ENCODE measurements at places on chromosomes 3 and 15.

GRCh38 chr3:196585044-196585757, 16.7 kb downstream of the FBXO45 start:
- no peak for DNase-seq

DNA sequence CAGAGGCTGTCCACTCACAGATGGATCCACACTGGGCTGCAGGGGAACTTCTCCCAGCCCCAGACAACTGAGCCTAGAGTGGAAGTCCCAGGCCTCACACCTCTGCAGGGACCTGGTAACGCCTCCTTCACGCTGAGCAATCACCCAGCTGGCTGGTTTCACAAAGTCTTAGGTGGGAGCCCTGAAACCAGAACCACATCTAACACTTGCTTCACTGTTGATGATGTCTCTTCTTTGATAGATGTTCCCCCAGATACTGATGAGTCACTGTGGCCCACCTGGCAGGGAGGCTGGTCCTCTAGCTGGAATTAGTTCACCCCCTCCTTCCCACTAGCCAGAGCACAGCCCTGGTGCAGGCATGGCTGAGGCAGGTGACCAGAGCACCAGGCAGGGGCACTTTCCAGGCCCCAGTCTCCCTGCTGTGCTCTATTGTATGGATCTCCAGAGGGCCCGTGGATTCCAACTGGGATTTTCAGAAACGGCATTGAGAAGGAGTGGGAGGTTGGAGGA, 33.5 kb downstream of the MYL3 start:
- DNase-seq: no peak

GRCh38 chr3:152461460-152461859, 192.7 kb downstream of the MBNL1 start:
- no peak for DNase-seq

DNA sequence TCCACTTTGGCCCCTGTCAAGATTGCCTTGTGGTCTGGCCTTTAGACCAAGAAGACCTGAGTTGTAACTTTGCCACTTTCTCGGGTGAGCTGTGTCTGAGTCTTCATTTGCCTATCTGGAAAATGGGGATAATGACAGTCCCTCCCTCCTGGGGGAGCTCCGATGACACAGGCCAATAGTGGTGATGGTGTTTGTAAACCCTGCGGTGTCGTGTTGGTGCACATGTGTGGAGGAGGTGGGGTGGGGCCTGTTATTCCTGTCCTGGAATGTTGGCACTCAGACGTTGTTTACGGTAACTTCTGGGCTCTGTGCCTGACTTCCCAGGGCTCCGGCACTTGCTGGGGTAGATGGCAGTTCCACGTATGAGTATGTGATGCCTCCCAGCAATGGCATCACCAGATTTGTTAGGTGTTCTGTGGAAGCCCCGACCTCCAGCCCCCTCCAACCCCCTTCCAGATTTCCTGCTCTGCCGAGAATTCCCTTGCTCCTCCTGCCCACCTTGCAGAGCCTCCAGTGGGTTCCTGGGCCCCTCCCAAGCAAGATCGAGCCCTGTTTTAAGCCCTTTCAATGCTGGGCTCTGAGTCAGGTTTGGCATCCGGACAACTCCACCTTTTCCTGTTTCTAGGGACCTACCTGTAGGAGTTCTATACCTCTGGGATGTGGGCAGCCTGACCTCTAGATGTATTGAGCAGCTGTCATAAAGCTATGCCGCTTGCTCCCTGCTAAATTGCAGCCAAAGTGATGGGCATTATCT, 31.4 kb downstream of the HRH1 start:
- peak; percentile 57 for DNase-seq

DNA sequence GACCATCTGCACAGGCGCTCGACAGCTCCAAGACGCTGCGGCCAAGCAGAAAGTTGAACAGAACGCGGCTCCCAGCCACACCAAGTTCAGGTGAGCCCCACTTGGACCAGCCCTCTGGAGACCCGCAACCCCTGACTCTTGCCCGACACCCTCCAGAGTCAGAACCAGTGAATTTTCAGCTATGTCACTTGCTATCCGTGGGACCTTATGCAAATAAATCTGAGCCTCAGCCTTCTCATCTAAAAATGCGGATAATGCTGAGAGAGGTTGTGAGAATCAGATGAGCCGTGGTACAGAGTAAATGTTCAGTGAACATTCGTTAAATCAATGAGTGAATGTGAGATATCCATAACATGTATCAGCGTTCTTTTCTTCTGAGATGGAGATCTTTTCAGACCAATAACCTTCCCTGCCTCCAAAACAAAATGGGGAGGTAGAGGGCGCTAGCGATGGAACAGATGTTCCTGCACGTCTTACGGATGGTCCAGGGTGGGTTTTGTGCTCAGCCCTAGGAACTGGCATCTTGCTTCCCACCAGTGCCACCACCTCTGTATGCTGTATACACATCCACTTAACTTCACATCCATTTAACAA, 524 bp downstream of the MRPS11 start:
- peak; percentile 30 for DNase-seq

- no peak for DNase-seq
Observed at GRCh38 chr3:119636891-119637611, 23.3 kb downstream of the POPDC2 start.

- no peak for DNase-seq
Observed at GRCh38 chr3:9441501-9442221, 44.2 kb downstream of the SETD5 start.

- no peak for DNase-seq
Observed at GRCh38 chr15:81427176-81427575, 53.2 kb upstream of the TMC3 start.

DNA sequence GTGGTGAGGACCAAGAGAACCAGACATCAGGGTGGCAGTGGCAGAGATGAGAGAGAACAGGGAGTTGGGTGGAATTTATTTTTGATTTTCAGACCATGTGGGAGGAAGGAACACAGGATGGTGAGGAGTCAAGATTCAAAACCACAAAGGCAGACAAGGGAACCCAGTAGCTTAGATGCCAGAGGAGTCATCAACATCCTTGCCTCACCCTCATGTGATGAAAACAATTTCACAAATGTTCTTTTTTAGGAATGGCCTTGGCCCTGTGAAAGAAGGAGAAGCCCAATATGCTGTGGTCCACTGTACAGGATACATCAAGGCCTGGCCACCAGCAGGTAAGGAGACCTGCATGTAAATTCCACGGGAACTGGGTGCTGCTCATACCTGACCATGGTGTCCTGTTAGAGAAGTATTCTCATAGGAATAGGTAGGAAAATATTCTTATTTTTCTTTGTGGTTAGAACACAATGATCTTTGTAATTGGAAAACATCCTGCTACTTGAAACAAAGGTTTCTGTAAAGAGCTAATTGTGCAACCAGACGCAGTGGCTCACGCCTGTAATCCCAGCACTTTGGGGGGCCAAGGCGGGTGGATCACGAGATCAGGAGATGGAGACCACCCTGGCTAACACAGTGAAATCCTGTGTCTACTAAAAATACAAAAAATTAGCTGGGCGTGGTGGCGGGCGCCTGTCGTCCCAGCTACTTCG, 110.0 kb downstream of the ARNT2 start:
- no peak for DNase-seq

GRCh38 chr3:32886296-32886695, 65.1 kb upstream of the CCR4 start:
- DNase-seq: no peak

- no peak for DNase-seq
Observed at GRCh38 chr3:177379045-177379444, 181.8 kb upstream of the TBL1XR1 start.

- DNase-seq: no peak
Observed at GRCh38 chr15:27045796-27046195, 74.8 kb downstream of the GABRG3 start.

- DNase-seq: no peak
Observed at GRCh38 chr15:81950841-81951414, 94.9 kb downstream of the MEX3B start.

GRCh38 chr15:39704235-39704634, 78.4 kb downstream of the FSIP1 start:
- no peak for DNase-seq

- no peak for DNase-seq
Observed at GRCh38 chr3:124478830-124479229, 251.4 kb upstream of the UMPS start.

DNA sequence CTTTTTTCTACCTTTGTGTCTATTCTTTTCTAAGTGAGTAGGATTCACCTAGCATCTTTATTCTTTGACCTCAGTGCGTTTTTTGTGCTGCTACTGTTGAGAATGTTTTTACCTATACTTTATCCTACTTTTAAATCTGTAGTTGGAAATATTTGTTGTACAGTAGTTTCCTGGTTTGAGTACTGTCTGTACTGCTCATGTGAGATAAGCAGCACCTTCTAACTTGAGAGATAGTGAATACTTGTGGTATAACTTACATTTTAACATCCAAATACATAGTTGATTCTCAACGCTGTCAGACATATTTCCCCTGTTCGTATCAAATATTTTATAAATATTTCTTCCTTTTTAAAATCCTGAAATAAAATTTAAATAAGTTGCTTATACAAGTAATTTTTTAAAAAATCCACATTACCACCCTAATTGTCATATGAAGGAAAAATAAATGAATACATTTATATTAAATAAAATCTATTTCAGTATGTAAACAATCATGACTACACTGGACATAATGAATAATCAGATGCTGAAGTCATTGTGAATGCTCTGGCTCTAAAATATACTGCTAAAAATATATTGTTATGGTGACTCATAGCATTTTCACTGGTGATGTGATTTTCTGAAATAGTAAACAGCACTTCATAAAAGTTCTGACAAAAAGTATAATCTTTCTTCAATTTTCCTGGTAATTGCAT, 17.4 kb downstream of the ATP11B start:
- no peak for DNase-seq

DNA sequence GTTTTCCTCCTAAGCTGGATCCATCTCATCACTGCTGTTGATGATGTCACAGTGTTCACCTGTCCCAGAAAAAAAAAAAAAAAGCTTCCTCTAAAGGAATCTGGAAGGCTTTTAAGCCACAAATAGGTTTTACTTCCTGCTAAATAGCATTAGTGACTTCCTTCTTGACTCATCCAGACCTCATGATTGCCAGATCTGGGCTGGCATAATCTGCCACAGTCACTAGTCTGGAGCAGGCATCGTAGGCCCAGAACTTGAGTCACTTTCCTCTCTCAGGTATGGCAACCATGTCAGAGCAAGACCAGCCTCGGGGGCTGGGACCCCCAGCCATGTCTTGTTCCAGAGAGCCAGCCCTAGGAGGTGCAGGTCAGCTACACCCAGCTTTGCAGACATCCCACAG, 266.5 kb upstream of the CADM2 start:
- DNase-seq: no peak

DNA sequence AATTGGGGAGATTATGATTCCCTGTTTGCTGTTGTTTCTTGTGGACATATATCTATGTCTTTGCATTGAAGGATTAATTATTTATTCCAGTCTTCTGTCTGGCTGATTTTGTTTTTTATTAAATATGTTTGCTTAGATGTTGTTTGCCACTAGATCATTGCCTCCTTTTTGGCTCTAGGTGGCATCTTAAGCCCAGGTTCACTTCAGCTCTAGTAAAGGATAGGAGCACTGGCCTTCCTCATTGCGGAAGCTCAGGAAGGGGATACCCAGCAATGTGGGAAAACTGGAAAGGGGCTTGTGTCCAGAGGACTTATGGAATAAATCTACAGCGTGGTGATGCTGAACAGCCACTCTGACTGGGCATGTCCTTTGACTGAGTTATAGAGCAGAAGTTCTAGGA, 821.6 kb downstream of the PDCD6IP start:
- DNase-seq: no peak

DNA sequence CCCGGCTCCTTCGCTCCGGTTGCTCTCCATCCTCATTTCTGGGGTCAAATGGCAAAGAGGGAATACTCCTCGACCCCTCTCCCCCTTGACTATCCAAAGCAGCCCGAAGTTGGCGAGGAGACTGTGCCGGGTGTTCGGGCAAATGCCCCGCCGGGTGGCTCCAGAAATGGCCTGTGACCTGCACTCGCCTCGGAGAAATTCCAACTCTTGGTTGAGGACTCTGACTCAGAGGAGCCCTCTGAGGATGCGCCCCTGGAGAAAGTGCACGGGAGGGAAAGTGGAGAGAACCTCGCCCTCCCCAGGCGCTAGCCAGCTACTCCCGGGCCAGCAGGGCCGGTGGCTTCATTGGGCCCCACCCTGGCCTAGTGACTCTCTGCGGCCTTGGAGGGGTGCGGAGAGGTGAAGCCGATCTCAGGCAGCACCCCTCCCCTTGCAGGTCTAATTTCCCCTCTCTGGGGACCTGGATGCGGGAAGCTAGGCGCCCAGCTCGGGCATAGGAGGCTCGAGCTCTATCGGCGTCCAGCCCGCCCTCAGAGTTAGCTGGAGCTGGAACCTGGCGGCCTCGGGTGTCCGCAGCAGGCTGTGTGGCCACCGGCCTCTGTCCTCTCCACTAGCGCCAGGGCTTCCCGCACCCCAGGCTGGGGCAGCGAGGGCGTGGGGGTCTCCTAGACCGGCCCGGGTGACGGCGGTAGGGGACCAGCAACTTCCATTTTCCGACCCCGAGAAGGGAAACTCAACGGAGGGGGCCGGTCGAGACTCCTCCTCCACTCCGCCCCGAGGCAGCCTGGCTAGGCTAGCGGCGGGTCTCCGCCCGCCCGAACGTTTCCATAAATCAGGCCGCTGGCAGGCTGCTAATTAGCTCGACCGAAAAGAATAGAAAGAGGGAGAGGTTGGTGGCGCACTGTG, 29.4 kb downstream of the NR2F2 start:
- no peak for DNase-seq

DNA sequence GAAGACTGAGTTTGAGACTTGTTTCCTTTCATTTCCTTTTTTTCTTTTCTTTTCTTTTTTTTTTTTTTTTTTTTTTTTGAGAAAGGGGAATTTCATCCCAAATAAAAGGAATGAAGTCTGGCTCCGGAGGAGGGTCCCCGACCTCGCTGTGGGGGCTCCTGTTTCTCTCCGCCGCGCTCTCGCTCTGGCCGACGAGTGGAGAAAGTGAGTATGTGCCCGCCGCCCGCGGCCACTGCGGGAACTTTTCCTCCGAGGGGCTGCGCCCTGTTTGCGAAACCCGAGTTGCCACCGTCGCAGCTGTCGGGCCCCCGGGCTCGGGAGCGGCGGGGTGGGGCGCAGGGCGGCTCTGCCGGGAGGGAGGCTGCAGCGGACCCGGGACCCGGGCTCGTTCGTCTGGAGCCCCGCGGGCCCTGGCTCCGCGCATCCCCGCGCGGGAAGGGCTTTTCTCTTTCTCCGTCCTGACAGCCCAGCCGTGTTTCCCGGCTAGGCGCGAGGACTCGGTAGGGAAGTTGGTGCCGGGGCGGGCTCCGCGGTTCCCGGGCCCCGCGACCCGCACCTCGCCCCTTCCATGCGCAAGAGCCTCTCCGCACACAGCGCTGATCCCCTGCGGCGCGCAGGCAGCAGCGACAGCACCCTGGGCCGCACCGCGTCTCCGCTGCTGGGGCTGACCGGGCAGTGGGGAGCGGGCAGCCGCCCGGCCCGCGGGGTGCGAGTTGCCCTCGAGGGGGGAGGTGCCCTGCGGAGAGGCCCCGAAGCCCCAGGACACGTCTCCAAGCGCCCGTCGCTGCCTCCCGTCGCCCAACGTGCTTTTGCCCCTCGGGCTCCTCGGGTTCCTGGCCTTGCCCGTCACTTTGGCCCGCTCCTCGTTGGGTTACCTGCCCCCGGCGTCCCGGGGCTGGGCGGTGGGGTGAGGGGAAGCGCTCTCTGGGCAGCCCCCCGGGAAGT, 1.4 kb downstream of the IGF1R start:
- DNase-seq: peak; percentile 52
